ENCODE measurements at places on chromosomes 11 and 22.

DNA sequence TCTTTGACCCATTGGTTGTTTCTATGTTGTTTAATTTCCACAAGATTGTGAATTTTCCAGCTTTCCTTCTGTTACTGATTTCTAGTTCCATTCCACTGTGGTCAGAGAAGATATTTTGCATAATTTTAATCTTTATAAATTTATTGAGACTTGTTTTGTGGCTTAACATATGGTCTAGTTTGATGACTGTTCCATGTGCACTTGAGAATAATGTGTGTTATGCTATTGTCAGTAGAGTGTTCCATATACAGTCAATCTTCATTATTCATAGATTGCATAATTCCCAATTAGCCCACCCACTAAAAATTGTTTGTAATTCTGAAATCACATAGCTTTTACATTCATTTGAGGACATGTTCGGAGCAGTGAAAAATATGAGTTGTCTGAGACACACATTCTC lies 346.1 kb upstream of the DDI1 start:
- DNase-seq = no peak

- no peak for DNase-seq
Observed at GRCh38 chr11:101987370-101987769, 59.9 kb upstream of the CFAP300 start.

GRCh38 chr11:17063171-17064002 lies 14.1 kb downstream of the RPS13 start:
- DNase-seq = no peak

GRCh38 chr11:117492578-117493251 lies 165.1 kb downstream of the CEP164 start:
- DNase-seq = no peak

DNA sequence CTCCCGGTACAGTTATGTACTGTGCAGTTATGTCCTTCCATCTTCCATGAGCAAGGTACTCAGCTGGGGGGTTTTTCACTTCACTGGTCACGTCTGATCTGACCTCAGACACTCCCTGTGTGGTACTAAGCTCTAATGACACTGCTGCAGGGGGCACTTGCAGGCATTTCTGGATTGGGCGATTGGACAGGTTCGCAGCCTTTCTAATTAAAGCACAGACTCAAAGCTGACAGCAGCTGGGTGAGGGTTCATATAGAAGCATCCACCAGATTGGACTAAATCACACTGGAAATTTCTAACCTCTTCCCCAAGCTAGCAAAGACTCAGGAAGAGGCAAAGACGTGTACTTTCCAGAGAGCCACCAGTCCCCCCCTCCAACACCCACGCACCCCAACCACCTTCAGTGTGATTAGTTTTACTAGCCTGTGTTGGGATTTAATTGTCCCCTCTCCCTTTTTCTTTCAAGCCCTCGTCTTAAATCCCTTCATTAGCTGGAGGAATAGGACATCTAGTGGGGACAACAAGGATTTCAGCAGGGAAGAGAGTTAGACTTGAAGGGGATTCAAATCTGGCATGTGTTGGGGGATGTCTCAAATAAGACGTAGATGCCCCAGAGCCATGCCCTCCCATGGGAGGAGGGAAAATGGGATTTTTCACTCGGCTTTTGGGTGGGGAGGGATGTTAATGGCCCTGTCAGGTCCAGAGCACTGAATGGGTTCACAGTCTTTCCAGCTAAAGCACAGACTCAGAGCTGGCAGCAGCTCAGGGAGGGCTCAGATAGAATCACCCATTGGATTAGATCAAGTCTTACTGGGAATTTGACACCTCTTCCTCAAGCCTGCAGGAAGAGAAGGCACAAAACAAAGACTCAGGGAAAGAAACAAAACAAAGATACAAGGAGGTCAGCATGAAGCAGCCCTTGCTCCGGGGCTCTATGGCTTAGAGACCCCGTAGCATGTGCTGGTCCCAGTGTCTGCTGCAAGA lies 10.9 kb downstream of the INS start:
- no peak for DNase-seq

DNA sequence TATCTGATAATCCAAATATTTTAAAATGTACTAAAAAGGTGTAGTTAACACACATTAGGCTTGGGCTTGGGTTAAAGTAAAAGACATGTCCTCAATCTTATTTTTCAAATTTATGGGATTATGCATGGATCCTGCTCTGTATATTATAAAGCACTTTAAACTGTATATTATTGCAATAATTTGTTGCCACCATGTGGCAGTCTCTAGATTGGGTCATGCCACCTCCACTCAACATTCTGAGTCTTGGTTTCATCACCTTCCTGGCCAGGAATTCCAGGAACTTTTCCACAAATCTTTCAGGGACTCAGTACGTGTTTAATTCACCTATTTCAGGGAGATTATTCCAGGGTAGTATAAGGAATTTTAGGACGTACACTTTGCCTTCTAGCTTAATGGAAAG lies 695.5 kb downstream of the FAM181B start:
- DNase-seq = no peak

GRCh38 chr22:47588578-47588960 lies 826.1 kb downstream of the TBC1D22A start:
- no peak for DNase-seq

- DNase-seq = no peak
Observed at GRCh38 chr11:77726524-77726923, 88.9 kb upstream of the CLNS1A start.

DNA sequence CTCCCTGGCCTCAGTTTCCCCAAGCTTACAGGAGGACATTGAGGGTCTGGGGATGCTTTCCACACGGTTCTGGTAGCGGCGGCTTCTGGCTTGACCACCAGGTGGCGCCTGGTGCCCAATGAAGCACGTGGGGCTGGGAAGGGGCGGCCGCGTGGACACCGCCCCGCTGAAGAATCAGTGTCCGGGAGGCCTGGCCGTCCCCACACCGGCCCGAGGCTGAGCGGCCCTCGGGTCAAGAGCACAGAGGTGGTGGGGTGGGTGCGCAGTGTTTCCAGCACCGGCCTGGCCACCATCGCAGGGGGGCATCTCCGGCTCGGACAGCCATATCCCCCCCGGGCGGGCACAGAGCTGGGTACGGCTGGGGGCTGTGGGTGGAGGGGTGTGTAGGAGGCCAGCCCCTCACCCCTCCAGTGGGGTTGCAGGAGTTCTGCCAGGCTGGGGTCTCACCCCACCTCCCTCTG lies 27.8 kb upstream of the PPARA start:
- peak; percentile 44 for DNase-seq

DNA sequence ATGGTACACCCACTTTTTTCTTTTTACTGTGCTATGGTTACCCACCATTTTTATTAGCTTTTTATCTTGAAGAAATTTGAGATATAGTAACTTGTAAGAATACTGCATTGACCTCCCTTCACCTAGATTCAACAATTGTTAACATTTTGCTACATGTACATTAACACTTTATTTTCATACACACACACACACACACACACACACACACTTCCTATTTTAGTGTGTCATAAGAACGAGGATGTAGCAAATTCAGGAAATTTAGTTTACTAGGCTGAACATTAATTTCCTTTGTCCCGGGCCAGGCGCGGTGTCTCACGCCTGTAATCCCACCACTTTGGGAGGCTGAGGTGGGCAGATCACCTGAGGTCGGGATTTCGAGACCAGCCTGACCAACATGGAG lies 1.1 kb upstream of the ATP6V1E1 start:
- no peak for DNase-seq

DNA sequence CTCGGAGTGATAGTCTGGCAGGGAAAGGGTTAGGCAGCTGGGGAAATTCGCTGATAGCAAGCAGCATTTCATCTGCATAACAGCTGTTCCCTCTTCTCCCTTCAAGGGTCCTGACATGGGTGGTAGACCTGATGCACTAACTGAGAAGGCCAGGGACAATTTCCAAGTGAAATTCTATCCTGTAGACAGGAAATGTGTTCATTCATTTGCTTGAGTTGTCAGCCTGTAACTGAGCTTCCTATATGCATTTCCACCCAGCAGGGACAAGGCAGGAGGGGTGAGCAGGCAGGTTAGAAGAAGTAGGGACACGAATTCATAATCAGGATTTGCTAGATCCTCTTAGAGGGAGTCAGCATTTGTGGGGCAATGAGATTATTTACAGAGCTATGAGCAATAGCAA lies 154.3 kb upstream of the NCAM1 start:
- no peak for DNase-seq

DNA sequence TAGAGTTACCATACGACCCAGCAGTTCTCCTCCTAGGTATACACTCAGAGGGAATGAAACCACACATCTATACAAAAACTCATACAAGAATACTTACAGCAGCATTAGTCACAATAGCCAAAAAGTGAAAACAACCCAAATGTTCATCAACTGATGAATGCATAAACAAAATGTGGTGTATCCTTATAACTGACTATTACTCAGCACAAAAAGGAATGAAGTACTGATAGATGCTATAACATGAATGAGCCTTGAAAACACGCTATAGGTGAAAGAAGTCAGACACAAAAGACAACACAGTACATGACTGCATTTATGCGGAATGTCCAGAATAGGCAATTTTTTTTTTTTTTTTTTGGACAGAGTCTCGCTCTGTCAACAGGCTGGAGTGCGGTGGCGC lies 23.1 kb downstream of the NCAPD3 start:
- no peak for DNase-seq

GRCh38 chr11:46951864-46952263 lies 15.3 kb downstream of the CSTPP1 start:
- DNase-seq = no peak

GRCh38 chr11:8577791-8578581 lies 16.0 kb downstream of the STK33 start:
- DNase-seq = no peak

DNA sequence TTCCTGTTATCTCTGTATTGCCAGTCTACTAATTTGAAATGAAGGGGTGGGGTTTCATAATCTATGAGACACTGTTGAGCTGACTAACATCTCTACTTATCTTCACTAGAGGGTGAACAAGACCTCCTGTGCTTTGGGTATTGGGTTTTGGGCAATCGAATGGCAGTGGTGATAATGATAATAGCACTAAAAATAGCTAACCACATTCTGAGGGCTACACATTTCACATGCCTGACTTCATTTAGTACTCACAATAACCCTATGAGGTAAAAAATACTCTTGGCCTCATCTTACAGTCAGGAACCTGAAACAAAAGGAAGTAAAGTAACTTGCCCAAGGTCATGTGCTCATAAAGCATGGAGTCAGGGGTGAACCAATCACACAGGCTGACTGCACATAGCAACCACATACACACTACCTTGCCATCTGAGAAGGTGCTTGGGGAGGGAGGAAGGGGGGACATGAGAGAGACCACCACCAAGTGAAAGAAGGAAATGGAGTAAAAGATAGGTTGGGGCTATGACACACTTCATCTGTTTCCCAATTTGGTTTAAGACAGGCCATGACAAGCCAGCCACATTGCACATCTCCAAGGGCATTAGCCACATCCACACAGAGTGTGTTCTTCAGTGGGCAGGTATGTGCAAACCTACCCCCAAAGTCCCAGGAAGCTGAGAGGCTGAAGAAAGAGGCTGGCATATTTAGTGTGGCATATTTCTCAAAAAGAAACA lies 387.6 kb upstream of the DDI1 start:
- no peak for DNase-seq

DNA sequence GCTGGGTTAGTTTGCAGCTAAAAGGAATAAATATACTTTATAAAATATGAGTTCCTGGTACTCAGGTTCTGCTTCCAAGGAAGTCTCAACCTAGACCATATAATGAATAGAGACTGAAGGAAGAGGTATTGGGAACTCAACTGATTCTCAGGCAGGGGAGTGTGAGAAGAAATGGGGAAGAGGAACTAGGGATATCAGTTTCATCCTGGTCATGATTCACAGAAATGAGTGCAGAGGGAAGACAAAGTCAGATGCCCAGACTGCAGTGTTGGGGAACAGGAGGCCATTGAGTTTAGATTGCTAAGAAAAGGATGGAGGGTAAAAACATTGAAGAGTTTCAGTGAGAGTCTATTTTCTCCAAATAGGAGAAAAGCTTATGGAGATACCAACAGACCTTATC lies 28.8 kb downstream of the PLAAT5 start:
- no peak for DNase-seq

DNA sequence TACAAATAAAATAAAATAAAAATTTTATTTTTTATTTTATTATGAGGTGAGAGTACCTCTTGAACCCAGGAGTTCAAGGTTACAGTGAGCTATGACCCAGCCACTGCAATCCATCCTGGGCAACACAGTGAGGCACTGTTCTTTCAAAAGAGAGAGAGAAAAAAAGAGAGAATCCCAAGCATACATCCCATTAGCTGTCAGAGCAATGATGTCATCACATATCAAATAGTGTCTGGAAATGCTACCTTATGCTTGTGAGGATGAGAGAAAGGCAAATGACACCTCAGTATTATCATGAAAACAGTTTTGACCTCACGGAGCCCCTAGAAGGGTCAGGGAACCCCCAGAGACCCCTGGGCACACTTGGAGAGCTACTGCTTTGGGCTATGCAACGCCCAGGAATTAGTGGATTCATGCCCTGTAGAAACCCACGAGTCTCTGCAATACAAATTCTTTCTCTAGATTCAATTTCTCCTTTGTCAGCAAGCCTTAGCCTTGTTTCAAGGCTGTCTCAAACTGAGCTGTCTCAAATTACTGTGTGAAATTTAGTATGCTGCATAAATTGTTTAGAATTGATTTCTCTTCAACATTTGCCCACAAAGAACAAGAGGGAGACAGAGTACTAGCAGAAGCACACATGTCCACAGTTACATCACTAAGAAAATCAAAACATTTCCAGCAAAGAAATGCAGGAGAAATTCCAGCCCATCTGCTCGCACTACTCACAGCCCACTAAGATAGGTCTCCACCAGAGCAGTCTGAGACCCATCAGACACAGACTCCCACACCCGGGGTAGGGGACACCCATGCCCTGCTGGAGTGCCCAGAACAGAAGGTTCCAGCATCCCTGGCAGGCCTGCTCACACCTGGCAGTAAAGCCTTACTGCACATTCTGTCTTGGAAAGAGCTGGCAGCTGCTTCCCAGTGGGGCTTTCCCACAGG lies 18.1 kb downstream of the DGCR2 start:
- no peak for DNase-seq

- no peak for DNase-seq
Observed at GRCh38 chr11:18324381-18324780, 2.0 kb downstream of the GTF2H1 start.

GRCh38 chr11:95684701-95685100 lies 104.9 kb downstream of the FAM76B start:
- DNase-seq = no peak

GRCh38 chr11:126007238-126007637 lies 55.4 kb downstream of the CDON start:
- DNase-seq = no peak

- DNase-seq = no peak
Observed at GRCh38 chr22:31087744-31088215, 6.7 kb downstream of the SMTN start.

Data from stimulated activated CD8-positive, alpha-beta memory T cell treated with anti-CD3 and anti-CD28 coated beads, Interleukin-4, amount 100 ng/mL, for 1 hour (primary cell).